ENCODE measurements at places on chromosomes 16 and 17.

- DNase-seq: no peak
Observed at GRCh38 chr17:41511116-41511515, 5.7 kb upstream of the KRT13 start.

- no peak for DNase-seq
Observed at GRCh38 chr16:67393111-67393787, at the start of gene TPPP3. TSS of gene TPPP3 (minus strand) at chr16:67393498. CDS start at chr16:67391111, 2,387 bp downstream.

DNA sequence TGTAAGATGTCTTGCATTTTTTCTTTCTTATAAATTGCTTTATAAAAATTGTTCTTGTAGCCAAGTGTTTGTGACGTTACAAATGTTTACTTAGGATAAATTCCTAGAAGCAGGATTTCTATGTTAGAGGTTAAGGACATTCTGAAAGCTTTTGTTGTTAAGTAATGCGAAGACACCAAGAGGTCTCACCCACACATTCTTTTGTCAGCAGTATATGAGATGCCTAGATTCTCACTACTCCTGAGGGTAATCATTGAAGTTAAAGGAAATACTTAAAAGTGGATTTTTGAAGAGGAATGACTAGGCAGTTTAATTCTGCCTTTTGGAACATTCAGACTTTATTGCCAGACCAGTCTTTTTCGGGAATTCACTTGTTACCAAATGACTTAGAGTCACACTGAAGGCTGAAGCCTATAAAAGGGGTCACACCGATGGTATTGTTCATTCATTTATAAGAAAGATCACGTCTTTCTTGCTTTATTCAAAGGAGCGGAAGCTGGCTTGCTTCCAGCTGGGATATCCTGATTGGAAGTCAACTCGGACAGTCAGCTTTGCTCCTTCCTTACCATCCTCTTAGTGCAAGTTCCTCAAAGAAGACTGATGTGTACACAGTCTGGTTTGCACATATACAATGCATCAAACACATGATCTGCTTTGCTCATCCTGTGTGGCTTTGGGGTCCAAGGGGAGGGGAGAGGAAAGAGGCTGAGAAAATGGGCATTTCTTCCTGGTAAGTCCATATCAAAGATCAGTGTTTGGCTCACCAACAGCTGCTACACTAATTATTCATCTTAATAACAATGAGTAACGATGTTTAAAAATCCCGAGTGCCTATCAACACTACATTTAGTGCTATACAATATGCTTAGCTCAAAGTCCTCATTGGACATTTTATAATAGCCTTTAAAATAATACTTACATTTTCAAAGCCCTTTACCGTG lies 160.0 kb downstream of the MAP2K6 start:
- no peak for DNase-seq

DNA sequence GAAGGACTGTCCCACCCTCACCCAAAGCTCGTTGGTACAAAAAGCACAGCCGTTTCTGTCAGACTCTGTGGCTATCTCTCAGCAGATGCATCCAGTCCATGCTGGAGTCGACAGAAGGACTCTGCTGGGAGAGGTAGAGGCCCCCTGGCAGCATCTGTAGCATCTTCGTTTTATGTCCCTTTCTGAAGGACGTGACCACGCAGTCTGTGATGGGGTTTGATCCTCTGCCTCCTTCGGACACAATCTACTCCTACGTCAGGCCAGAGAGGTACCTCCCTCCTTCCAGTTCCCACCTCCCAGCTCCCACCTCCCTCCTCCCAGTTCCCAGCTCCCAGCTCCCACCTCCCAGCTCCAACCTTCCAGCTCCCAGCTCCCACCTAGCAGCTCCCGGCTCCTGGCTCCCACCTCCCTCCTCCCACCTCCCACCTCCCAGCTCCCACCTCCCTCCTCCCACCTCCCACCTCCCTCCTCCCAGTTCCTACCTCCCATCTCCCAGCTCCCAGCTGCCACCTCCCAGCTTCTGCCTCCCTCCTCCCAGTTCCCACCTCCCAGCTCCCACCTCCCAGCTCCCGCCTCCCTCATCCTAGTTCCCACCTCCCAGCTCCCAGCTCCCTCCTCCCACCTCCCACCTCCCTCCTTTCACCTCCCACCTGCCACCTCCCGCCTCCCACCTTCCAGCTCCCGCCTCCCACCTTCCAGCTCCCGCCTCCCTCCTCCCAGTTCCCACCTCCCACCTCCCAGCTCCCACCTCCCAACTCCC lies 11.4 kb upstream of the MC1R start:
- DNase-seq: no peak

DNA sequence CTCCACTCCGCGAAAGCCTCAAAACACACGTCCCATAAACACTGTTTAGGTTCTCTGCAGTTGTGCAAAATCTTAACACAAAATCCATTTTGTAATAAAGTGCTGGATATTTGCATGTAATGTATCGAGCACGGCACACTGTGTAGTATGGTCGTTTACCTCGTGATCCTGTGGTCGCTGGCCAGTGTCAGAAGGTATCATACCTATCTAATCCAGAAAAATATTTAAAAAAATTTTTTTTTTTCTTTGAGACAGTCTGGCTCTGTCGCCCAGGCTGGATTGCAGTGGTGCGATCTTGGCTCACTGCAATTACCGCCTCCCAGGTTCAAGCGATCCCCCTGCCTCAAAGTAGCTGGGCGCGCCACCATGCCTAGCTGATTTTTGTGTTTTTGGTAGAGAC lies 996 bp downstream of the RPL38 start:
- no peak for DNase-seq

DNA sequence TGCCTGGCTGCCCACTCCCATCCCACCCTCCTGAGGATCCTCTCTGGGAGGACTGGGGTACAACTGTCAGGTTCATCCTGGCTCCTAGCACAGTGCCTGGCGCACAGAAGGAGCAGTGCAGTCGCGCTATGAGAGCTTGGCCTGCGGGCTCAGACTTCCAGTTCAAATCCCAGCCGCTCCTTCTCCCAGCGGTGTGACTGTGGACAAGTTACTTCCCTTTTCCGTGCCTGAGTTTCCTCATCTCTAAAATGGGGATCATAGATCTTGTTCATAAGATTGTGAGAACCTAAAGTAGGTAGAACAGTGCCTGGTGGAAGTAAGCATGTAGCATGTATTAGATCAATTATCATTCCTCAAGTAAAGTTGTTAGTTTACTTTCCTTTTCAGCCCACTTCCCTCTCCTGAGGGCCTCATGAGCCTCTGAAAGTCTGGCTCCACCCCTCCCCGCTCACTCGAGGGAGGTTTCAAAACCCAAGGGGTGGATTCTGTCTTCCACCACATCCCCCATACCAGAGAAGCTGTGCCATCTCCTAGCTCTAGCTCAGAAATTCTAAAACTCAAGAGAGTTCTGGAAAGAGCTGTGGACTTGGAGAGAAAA lies 19.9 kb upstream of the COL1A1 start:
- DNase-seq: no peak

Data from cortex of kidney (tissue), 1 donor.